ENCODE measurements at places on chromosomes 16 and 17. TPM values are rescaled to one million over a fixed set of nuclear protein-coding genes. Genes with fewer than 3 reads are reported as not detected.

CACNG4 gene
- 11.9 TPM for total RNA-seq

SLC5A2 gene
- total RNA-seq, result 1.0 TPM

STAT5A gene
- 15.6 TPM for total RNA-seq

IGF2BP1 gene
- total RNA-seq, result 12.0 TPM

KCNH6 gene
- 24.6 TPM for total RNA-seq

CA10 gene
- 50.0 TPM for total RNA-seq

COPS3 gene
- 77.8 TPM for total RNA-seq

CHST6 gene
- 2.7 TPM for total RNA-seq

FSCN2 gene
- total RNA-seq, result 7.9 TPM

ICAM2 gene
- 21.7 TPM for total RNA-seq

GINS3 gene
- total RNA-seq, result 7.5 TPM

KCNH4 gene
- not detected for total RNA-seq

Measured in camera-type eye (tissue), 1 donor.